Osteoblast (primary cell): ENCODE measurements at places on chromosomes 16 and 17. TPM values are rescaled to one million over a fixed set of nuclear protein-coding genes. Genes with fewer than 3 reads are reported as not detected.

Gene CHRNB1
- 5.3 and 5.4 TPM in 2 replicates for total RNA-seq

- DNase-seq, result peak; percentile 54
These were observed 10.4 kb downstream of the CDIPT start for GRCh38 chr16:29852654-29853053.

Gene SNX20
- not detected in 2 replicates for total RNA-seq

DNA sequence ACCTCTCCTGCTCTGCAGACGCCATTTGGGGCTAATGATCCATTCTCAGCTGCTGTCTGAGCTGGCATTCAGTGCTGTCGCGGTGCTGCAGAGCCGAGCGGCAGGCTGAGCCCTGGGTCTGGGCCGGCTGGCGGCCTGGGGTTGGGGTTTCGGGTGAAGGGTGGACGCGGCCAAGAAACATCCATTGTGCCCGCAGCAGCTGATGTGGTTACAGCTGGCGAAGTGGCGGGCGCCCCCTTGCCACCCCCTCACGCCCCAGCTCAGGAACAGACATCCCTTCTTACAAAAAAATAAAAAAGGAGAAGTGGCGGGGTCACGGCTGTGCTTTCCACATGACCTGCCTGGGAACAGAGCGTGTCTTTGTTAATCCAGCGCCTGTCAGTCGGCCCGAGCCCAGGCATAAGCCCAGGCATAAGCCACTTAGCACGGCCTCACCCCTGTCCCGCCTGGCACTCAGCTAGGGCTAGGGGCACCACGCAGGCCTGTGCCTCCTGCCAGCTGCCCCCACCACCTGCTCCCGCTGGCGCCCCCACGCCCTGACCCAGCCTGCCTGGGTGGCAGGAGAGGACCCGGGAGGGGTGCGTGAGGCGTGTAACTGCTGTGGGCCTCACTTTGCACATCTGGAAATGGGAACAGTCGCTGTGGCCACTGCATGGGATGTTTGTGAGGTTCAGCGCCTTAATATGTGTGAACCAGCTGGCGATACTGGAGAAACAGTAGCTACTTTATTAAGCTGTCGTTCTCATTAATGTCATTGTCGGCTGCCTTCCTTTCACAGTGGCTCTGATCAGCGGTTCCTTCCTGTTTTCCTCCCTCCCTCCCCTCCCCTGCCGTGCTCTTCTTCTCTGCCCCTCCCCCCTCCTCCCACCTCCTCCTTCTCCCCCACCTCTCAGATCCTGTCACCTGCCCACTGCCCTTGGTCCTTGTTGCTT, 197.7 kb upstream of the CIBAR2 start:
- DNase-seq, result no peak

DNA sequence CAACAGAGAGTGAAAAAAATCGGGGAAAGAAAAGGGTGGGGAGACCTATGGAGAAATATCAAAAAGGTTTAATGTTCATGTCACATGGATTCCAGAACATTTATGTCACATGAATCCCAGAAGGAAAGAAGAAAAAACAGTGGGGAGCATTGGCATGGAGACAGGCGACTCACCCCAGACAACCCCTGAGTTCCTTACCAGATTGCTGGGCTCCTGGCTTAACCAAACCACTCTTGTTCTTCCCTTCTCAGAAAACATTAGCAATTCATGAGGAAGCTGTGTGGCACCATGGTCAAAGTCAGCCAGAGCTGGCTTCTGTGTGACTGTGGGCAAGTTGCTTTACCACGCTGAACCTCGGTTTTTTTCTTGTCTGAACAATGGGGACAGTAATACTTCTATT, 49.6 kb upstream of the CLEC19A start:
- DNase-seq, result no peak

- DNase-seq, result no peak
These were observed 1.0 kb upstream of the GLG1 start for GRCh38 chr16:74607962-74608356.

GRCh38 chr16:3841729-3842508, 38.6 kb downstream of the CREBBP start:
- no peak for DNase-seq
